ENCODE measurements at places on chromosomes 1 and 21.

DNA sequence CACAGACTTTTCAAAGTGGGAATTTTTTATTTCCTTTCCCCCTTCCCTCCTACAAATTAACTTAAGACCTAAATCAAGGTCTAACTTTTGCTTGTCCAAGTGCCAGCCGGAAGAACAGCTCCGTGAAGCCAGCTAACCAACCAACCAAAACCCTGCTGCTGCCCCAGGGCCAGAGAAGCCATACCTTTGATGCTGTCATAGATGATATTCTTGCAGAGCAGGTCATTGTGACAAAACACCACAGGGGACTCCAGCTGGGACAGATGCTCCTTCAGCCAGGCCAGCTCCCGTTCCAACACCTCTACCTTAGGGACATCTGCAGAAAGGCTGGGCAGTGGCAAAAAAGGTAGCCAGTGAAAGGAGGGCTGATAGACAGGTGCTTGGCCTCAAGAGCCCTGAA is 10.7 kb downstream of the ETNK2 start:
- no peak for DNase-seq

DNA sequence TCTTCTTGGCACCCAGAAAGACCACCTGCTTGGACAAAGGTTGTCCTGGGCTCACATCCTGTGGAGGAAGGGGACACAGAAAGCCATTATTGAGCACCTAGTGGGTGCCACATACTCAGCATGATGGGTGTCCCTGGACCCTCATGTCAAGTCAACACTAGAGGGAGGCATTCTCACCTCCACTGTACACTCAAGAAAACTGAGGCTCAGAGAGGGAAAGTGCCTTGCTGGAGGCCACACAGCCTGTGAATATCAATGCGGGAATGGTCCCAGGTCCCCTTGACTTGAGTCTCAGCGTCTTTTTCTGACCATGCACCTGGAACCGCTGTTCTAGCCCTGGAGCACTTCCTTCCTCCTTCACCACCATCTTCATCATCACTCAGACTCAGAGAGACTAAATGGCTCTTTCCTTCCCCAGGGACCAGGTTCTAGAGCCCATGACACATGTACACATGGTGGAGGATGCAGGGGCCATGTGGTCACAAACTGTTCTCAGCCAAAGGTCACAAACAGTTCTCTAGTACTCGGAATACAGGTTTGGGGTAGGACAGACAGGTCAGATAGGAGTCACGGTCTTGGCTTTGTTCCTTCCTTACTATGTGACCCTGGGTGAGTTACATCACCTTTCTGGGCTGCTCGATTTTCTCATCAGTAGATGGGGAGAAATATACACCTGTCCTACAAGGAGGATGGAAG is 89.2 kb upstream of the WNT4 start:
- no peak for DNase-seq

DNA sequence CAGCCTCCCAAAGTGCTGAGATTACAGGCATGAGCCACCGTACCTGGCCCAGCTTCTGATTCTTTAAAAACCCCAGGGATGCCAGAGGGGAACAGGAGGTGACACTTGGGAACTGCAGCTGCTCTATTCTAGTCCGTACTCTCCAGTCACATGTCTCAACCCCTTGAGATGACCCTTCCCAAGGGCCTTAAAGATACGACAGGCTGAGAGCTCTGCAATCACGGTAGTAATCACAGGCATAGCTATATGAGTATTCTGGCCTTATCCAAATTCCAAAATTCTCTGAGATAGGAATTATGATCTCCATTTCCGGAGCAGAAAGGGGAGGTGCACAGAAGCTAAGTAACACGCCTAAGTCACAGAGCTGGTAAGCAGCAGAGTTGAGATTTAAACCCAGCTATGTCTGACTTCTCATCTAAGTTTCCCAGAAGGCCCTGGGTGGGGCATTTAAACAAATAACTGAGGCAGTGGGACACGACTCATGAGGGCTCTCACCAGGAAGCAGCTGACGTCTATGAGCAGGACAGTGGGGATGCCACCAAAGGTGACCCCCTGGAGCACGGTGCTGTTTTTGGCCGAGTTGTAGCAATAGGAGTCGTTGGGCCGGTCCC is 5.2 kb downstream of the TMEM63A start:
- DNase-seq, result no peak

GRCh38 chr1:24096009-24096738 is 15.8 kb downstream of the MYOM3 start:
- DNase-seq, result no peak

DNA sequence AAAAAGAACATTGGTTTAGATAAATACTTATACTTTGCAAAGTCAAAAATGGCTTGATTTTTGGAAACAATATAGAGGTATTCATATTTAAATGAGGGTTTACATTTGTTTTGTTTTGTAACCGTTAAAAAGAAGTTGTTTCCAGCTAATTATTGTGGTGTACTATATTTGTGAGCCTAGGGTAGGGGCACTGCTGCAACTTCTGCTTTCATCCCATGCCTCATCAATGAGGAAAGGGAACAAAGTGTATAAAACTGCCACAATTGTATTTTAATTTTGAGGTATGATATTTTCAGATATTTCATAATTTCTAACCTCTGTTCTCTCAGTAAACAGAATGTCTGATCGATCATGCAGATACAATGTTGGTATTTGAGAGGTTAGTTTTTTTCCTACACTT is 65.3 kb upstream of the SAMD13 start:
- no peak for DNase-seq

- no peak for DNase-seq
These were observed 28.2 kb upstream of the CNTN2 start for GRCh38 chr1:205014783-205015182.

Data from progenitor cell of endocrine pancreas (in vitro differentiated cells).